Kidney (tissue), 22 donors: ENCODE measurements at places on chromosomes 13 and 19. TPM values are rescaled to one million over a fixed set of nuclear protein-coding genes. Genes with fewer than 3 reads are reported as not detected.

UHRF1 gene
- 3.1 TPM for total RNA-seq

CHST8 gene
- total RNA-seq: 0.28 TPM

INAFM1 gene
- total RNA-seq: 28.4 TPM

FOSB gene
- 0.98 TPM for total RNA-seq

GRCh38 chr13:50334115-50334778 is 319.0 kb downstream of the KCNRG start:
- DNase-seq: peak; percentile 20

GRCh38 chr19:9856609-9857008 is 21.5 kb downstream of the PIN1 start:
- no peak for DNase-seq

DNA sequence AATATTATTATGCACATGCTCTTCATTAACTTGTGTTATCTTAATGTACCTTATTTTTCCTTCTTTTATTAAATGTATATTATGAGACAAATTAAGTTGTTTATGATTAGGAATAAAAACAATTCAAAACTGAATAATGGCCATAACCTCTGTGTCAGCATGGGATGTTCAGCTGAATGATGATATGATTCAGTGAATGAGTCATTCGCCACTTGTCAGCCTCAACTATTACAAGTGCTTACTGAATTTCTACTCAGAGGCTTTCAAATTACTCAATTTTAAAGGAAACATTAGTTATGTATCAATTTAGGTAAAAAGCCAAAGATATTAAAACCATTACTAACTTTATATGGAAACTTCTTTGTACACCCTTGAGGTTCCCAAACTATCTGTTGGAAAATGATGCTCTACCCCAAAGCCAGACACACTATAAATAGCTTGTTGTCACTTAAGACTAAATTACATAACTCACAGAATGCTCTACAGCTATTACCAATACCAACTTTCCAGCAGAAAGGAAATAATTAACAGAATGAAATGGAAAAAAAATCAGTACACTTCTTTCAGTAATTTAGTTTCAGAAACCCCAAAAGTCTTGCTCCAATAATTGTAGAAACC is 14.4 kb downstream of the LIG4 start:
- DNase-seq: no peak

DNA sequence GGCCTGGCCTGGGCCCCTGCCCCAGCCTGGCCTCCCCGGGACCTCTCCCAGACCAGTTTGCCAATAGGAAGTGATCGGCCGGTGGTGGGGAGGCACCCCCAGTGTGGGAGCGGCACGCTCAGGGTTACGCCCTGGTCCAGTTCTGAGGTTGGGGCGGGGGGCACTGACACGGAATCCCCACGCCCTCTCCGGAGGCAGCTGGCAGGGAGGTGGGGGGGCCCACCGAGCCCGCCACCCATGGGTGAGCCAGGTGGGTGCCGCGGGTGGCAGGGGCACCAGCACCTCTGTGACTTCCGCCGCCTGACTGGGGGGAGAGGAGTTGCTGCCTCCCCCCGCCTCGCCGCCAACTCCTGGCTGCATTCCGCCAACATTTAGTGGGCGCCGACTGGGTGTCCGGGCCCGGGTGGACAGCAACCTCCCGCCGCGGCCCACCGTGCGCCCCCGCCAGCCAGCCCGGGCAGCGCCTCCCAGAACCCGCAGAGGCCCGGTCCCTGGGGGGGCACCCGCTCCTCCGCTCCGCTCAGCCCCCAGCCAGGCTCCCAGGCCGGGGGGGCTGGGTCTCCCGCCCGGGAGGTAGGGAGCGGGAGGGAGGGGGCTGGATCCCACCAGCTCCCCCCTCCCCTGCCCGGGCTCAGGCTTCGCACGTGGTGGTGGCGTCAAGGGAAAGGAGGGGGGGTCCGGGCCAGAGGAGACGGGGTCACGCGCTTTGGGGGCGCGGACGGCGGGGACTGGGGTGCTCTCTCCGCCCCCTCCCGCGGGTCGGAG is 2.0 kb downstream of the ZBTB7A start:
- peak; percentile 74 for DNase-seq

DNA sequence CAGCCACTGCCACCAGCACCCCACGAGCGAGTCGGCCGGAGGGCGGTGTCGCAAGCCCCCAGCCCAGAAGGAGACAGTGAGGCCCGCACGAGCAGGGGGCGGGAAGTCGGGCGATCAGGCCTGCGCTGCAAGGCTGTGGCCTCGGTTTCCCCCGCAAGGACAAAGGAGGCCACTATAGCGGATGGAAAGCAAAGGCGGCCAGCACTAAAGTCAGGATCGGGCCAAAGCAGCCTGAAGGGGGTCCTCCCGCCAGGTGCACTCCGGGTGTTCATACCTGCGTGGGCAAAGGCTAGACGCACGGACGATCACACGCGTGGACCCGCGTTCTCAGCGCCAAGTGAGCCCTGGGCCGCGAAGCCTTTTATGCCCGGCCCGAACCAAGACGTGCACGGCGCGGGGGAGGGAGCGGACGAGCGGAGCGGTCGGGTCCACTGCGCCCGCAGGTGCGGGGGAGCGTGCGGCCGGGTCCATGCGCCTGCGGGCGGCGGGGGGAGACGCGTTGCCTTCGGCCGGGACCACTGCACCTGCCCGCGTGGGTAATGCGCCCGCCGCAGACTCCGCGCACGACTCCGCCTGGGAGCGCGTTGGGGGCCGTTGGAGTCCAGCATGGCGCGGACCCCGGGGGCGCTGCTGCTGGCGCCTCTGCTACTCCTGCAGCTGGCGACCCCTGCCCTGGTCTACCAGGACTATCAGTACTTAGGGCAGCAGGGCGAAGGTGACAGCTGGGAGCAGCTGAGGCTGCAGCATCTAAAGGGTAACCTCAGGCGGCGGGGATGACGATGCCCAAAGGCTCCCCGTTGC is at the start of the genes PRDX2 and THSD8:
Gene PRDX2 (minus strand): TSS at position 335 of the 801 bp plus-strand sequence. CDS start 539 bp downstream, outside the sequence.
Gene THSD8 (plus strand): TSS at position 604 of the 801 bp plus-strand sequence. CDS start 3 bp downstream, at position 607.
- DNase-seq: peak; percentile 93

DNA sequence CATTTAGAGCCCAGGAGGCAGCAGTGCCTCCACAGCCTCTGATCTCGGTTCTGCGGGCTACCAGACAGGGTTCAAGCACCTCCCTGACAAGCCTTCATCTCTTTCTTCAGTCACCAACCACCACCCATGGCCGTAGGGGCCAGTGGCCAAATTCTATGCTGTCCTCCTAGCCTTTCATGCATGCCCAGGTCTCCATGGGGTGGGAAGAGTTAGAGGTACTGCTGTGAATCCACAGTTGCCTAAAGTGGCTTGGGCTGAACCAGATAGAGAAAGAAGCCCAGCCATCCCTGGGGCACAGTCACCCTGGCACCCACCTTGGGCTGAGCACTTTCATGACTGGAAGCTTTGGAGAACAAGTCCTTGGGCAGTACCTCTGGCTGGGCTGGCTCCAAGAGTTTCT is 97.4 kb downstream of the ZDHHC20 start:
- DNase-seq: no peak

GRCh38 chr13:32829269-32829668 is 187.0 kb upstream of the KL start:
- no peak for DNase-seq

DNA sequence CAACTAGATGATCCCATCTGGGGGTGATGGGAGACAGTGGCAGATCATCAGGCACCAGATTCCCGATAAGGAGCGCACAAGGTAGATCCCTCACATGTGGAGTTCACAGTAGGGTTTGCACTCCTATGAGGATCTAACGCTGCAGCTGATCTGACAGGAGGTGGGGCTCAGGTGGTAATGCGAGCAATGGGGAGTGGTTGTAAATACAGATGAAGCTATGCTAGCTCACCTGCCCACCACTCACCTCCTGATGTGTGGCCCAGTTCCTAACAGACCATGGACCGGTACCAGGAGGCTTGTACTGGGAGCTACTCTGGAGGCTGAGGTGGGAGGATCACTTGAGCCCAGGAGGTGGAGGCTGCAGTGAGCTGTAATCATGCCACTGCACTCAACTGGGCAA is 34.8 kb downstream of the VAV1 start:
- DNase-seq: no peak

DNA sequence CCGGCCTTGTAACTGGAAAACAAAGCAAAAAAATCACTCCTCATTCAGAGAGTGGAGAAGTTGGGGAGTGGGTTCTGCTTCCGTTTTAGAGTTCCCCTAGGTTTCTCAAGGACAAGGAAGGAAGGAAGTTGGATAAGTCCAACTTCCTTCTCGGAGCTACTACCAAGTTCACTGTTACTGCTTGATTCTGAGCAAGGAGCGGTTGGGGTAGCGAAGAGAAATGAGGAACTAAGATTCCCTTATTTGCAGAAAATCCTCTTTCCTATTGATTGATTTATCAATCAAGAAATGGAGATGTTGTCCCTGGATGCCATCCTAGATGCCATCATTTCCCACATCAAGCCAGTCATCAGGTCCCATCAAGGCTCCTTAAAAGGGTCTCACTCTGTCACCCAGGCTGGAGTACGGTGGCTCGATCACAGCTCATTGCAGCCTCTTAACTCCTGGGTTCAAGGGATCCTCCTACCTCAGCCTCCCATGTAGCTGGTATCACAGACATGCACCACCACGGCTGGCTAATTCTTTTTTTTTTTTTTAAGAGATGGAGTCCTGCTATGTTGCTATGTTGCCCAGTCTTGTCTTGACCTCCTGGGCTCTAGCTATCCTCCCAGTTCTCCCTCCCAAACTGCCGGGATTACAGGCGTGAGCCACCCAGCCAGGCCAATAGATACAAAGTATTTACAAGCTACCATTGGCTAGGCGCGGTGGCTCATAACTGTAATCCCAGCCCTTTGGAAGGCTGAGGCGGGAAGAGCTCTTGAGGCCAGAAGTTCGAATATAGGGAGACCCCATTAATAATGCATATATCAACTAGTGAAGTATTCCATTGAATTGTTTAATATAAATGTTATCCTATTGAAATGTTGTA is 809 bp upstream of the B9D2 start:
- DNase-seq: no peak

GRCh38 chr19:42325896-42326771 is 699 bp downstream of the MEGF8 start:
- DNase-seq: no peak

DNA sequence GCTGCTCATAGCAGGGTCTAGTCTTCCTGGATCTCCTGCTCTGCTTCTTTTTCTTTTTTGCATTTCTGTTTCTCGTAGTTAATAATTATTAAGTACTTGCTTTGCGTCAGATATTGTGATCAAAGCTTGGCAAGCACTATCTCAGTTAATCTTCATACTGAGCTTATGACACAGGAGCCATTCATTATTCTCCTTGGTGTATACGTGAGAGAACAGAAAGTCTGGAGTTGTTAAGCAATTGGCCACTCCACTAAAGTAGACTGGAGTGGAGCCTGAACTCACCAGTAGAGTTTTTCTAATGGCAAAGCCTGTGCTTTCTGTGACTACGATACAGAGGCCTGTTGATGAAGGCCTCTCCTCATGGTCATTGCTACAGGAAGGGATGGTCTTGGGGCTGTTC is 285.9 kb downstream of the RFC3 start:
- no peak for DNase-seq

- DNase-seq: no peak
These were observed 169.3 kb downstream of the LHFPL6 start for GRCh38 chr13:39433651-39434050.
